ENCODE measurements at places on chromosomes 2 and 18.

GRCh38 chr18:64100116-64100922 is 48.6 kb downstream of the LINC00305 start:
- DNase-seq = no peak

GRCh38 chr2:64165706-64166105 is 21.5 kb upstream of the PELI1 start:
- DNase-seq = no peak

- no peak for DNase-seq
These were observed 116.9 kb downstream of the AGAP1 start for GRCh38 chr2:235610696-235611257.

- no peak for DNase-seq
These were observed 6.3 kb downstream of the PJVK start for GRCh38 chr2:178457390-178457886.

GRCh38 chr18:31064130-31064529 is 21.6 kb upstream of the DSC3 start:
- DNase-seq = no peak

- DNase-seq = no peak
These were observed 82.8 kb downstream of the SMAD7 start for GRCh38 chr18:48867978-48868377.

GRCh38 chr2:33681364-33681757 is 82.3 kb upstream of the FAM98A start:
- DNase-seq = peak; percentile 47

DNA sequence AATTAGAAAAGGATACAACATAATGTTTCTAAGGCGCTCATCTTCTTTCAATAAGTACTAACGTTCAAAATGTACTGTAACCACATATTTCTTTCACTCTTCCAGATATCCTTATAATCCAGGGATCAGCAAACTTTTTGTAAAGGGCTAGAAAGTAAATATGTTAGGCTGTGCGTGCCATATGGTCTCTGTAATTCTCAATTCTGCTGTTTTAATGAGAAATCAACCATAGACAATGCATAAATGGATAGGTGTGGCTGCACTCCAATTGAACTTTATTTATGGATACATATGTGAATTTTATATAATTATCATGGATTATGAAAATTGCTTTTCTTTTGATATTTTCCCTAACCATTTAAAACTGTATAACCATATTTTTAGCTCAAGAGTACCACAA is 459.4 kb downstream of the EPHA4 start:
- no peak for DNase-seq

DNA sequence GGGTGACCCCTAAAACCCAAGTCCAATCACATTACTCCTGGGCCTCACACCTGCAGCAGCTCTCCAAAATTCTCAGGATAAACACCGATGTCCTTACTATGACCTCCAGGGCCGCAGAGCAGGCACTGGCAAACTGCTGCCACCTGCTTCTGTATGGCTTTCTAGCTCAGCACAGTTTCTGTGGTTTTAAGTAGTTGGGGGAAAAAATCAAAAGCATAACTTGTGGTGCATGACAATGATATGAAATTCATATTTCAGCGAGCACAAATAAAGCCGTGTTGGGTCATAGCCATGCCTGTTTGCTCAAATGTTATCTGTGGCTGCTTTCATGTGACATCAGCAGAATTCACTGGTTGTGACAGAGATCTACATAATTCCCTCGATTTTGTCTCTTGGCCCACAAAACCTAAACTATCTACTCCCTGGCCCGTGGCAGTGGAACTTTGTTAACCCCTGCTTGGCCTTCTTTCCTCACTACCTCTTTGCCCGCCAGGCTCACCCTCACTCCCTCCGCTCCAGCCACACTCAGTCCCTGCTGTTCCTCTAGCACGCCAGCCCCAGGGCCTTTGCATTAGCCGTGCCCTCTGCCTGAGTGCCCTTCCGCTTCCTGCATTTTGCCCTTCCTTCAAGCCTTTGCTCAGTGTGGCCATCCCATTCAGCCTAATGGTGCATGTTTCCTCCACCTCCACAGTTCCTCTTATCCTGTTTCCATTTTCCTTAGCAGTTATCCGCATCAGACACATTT is 108.3 kb downstream of the AGAP1 start:
- no peak for DNase-seq

DNA sequence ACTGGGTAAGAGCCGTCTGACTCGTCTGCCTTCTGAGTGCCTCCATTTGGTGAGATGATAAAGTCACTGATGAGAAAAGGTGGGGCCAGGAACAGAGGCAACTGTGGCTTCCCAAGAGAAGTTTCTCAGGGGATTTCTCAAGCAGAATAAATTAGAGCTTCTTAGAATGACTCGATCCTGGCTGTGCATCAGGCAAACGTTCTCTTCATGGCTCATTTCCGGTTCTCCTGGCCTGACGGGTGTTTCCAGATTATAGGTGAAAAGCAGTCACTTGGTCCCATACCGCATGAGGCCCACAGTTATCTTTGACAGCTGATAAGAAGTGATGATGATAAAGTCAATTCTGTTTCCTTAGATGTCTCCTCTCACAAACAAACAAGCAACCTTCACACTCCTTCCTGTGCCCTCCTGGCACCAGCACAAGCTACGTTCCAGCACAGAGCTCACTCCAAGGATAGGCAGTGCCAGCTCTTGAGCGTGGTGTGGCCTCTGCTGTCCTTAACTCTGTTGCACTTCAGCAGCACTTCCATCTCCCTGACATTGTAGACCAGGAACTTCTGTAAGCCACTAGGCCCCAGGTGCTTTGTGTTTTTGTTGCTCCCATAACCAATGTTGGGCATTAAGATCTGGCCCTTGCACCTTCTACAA is 37.8 kb upstream of the KCNF1 start:
- peak; percentile 83 for DNase-seq

DNA sequence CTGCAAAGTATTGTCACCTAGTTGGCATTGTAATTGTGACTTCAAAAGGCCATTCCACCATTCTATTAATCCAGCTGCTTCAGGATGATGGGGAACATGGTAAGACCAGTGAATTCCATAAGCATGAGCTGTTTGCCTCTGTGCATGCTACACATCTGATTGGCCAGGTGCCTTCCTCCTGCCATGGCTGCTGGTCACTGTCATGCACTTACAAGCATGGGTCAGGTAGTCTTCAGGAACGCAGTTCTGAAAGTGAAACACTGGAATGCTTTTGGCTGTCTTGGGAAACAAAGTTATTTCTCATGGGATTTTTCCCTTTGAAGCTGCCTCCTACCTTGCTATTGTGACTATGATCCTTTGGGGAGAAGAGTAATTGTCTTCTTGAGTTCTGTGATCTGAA is 267.6 kb downstream of the GBX2 start:
- no peak for DNase-seq

- no peak for DNase-seq
These were observed 291.8 kb upstream of the SESTD1 start for GRCh38 chr2:179556425-179556824.

DNA sequence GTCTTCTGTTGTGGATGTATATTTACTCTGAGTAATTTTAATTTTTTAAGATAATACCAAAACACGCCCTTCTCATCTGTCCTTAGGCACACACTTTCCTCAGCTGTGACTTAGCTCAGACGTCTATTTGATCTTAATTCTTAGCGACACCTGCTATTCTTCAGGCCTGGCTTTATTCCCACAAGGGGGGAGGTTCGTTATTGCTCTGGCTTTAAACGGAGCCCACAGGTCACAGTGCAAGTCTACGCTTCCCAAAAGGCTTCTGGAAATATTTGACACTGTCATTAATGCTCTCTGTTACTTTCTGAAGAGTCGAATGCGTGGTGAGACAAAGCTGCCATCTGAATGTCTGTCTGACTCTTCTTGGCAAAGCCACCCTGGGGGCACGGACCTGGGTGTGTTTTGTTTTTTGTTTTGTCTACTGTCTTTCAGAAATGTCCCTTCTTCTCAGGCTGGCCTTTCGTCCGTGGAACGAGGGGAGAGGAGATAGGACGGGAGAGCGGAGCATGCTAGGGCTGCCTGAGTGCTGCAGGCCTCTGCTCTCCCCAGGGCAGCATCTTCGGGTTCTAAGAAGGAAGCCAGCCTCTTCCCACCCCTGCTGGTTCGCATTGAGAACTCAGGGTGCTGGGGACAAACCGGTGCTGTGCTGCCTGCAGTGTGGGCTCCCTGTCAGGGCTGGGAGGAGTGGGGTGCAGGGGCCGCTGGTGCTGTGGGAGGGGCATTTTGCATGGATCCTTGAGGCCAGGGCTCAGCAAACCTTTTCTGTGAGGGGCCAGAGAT is 61.9 kb downstream of the ASAP2 start:
- DNase-seq = no peak

GRCh38 chr2:139805441-139805840 is 1025.3 kb upstream of the NXPH2 start:
- no peak for DNase-seq

DNA sequence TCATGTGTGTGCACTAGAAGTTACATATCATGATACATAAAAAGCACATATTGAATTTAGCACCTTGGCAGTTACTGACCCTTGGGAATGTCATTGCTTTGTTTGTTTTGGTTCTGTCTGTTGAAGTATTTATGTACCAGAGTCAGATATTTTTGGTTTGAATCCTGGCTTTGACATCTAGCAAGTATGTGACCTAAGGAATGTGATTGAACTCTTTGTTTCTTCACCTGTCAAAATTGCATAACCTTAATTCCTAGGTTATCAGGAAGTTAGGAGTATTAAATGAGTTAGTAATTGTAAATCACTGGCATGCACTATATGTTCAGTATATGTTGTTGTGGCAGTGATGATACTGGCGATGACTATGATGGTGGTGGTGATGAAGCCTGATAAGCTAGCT is 1003.5 kb upstream of the NRXN1 start:
- no peak for DNase-seq

GRCh38 chr2:84838434-84839145 is 42.3 kb downstream of the TRABD2A start:
- no peak for DNase-seq

GRCh38 chr2:144041612-144042011 is 478.3 kb downstream of the ZEB2 start:
- peak; percentile 52 for DNase-seq

- no peak for DNase-seq
These were observed 31.4 kb downstream of the FECH start for GRCh38 chr18:57555134-57555533.
